ENCODE measurements at places on chromosomes 2 and 18.

DNA sequence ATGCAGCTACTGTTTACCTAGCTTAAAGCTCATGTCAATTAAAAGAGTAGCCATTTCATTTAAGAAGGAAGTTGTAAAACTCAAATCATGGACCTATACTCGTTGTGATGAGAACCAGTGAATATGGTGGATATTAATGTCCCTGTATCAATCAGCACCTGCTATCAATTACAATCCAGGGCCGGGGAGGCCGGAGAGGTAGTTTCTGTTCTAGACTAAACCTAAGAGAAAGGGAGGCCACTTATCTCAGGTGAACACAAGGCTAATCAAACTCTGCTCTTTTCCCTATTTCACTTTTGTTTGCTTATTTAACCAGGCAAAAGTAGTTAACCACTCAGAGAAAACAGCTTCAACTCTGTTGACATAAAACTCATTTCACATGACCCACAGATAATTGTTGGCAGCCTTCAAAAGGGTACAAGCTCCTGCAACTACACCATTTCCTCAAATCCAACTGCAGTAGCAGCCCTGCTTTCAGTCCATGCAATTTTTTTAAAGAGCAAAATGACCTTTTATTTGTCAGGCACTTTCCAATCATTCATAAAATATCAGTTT is 27.8 kb upstream of the SLC9A2 start:
- H3K27ac ChIP-seq = no peak overlapping the region
- H3K4me1 ChIP-seq = no peaks in the 10 kb centered on the region
- H3K36me3 ChIP-seq = no peaks in the 10 kb centered on the region
- DNase-seq = no peak

GRCh38 chr18:25896956-25897355 is 193.5 kb downstream of the SS18 start:
- no peak for DNase-seq
- H3K36me3 ChIP-seq = no peaks in the 10 kb centered on the region
- no peak overlapping the region for H3K4me3 ChIP-seq
- H3K27me3 ChIP-seq = peaks cover 23% of the 10 kb centered on the region
- H3K4me1 ChIP-seq = no peaks in the 10 kb centered on the region
- no peak overlapping the region for H3K27ac ChIP-seq

GRCh38 chr2:119170504-119170903 is 12.0 kb upstream of the C1QL2 start:
- DNase-seq = no peak
- no peak overlapping the region for H3K4me3 ChIP-seq
- H3K4me1 ChIP-seq = no peaks in the 10 kb centered on the region
- H3K27ac ChIP-seq = no peak overlapping the region

DNA sequence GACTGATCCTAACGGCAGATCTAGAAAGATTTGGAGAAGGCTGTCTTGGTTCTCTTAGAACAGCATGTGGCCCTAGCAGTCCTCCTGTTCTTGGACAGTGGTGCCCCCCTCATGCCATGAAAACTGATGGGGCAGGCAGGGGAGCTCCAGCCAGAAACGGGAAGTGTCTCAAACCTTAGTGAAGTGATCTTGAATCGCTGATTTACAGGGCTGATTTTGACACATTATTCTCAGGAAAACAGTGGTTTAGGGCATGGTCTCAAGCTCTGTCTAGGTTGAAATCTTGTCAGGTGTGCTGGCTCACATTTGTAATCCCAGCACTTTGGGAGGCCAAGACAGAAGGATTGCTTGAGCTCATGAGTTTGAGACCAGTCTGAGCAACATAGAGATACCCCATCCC is 37.8 kb downstream of the SRSF7 start:
- peaks cover 82% of the 10 kb centered on the region for H3K36me3 ChIP-seq
- H3K4me3 ChIP-seq = no peak overlapping the region
- peak overlapping the region; percentile 85 for H3K27ac ChIP-seq
- peaks cover 73% of the 10 kb centered on the region for H3K4me1 ChIP-seq
- no peak for DNase-seq
- no peaks in the 10 kb centered on the region for H3K27me3 ChIP-seq

DNA sequence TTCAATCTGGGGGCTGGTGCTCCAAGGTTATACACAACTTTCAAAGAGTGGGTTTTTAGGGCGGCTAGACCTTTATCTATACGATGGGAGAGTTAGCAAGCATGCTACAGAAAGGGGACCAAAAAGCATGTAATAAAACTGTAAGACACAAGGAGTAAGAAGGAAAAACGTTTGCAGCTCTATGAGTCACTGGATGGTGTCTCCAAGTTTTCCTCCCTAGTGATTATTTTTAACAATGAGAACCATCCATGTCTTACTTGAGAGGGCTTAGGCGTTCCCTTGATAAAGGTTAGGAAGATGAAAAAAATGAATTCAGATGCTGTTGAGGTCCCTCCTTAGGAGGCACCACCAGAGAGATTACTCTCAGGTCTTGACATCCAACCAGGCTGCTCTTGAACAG is 75.9 kb downstream of the HRH4 start:
- H3K27me3 ChIP-seq = peaks cover 29% of the 10 kb centered on the region
- DNase-seq = no peak
- H3K4me1 ChIP-seq = no peaks in the 10 kb centered on the region

- H3K27ac ChIP-seq = no peak overlapping the region
- peaks cover 3% of the 10 kb centered on the region for H3K4me1 ChIP-seq
- peaks cover 28% of the 10 kb centered on the region for H3K36me3 ChIP-seq
- no peaks in the 10 kb centered on the region for H3K27me3 ChIP-seq
- H3K4me3 ChIP-seq = no peak overlapping the region
Measured at GRCh38 chr2:15435474-15435873, 125.7 kb downstream of the NBAS start.

DNA sequence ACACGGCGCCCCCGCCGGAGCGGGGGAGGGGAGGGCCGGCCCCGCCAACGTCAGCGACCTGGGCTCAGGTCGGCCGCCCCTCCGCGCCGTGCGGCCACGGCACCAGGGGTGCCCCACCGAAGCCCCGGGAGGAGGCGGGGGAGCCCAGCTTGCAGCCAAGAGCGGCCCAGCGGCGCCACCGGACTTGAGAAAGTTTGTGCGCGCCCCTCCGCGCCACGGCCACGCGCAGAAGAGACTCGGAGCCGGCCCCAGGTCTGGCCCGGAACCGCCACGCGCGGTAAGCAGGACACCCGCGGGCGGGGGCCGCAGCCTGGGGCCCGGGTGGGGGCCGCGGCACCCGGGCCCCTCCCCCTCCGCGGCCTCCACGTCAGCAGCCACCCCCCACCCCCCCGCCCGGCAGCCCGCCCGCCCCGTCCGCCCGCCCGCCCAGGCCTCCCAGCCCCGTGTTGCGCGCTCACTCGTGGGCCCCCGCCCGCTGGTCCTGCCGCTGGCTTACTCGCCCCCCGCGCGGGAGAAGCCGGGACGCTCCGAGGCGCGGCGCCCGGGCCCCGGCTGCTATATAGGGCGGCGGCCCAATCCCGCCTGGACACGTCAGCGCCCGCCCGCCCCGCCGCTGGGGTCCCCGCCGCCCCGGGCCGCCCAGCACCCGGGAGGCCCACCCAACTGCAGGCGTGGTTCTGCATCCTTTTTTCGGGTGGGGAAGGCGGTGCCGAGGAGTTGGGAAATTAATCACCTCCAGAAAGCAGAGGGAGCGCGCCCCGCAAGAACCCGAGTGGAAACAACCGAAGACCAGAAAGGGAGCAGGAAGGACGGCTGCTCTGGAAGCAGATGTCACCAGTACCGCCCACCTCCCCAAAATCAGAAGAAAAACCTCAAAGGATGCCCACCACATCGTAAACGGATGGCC is 42.9 kb downstream of the HDLBP start:
- H3K4me3 ChIP-seq = peak overlapping the region; percentile 77
- H3K4me1 ChIP-seq = peaks cover 48% of the 10 kb centered on the region
- peak overlapping the region; percentile 49 for H3K27ac ChIP-seq
- peaks cover 51% of the 10 kb centered on the region for H3K36me3 ChIP-seq
- no peaks in the 10 kb centered on the region for H3K27me3 ChIP-seq

GRCh38 chr2:197196541-197197180 is 113.9 kb downstream of the ANKRD44 start:
- peaks cover 14% of the 10 kb centered on the region for H3K36me3 ChIP-seq
- peak overlapping the region; percentile 97 for H3K27ac ChIP-seq
- no peaks in the 10 kb centered on the region for H3K27me3 ChIP-seq

GRCh38 chr18:12023375-12023774 is 42.1 kb downstream of the IMPA2 start:
- H3K27me3 ChIP-seq = no peaks in the 10 kb centered on the region
- no peaks in the 10 kb centered on the region for H3K4me1 ChIP-seq
- DNase-seq = no peak
- no peak overlapping the region for H3K27ac ChIP-seq
- H3K36me3 ChIP-seq = no peaks in the 10 kb centered on the region

- no peaks in the 10 kb centered on the region for H3K36me3 ChIP-seq
- H3K27me3 ChIP-seq = peaks cover 31% of the 10 kb centered on the region
- H3K4me1 ChIP-seq = peaks cover 3% of the 10 kb centered on the region
Measured at GRCh38 chr2:12767541-12767940, 50.8 kb downstream of the TRIB2 start.

DNA sequence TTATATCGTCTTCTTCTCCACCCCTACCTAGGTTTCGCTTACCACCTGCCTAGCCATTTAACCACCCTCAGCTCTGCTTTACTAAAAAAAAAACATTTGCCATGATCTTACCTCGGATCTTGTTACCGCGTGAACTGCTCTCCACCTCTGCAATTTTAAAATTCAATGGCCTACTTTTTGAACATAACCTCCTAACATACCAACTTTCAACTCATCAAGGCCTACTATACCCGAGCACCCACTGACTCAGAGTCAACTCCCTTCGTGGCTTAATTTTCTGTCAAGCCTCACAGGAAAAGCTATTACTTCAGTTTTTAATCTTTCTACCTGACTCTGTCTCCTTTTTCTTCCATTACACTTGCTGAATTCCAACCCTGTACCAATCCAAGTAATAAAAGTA is 55.7 kb downstream of the ATAD2B start:
- no peak overlapping the region for H3K4me3 ChIP-seq
- no peak for DNase-seq
- H3K27ac ChIP-seq = peak overlapping the region; percentile 20
- peaks cover 68% of the 10 kb centered on the region for H3K36me3 ChIP-seq

DNA sequence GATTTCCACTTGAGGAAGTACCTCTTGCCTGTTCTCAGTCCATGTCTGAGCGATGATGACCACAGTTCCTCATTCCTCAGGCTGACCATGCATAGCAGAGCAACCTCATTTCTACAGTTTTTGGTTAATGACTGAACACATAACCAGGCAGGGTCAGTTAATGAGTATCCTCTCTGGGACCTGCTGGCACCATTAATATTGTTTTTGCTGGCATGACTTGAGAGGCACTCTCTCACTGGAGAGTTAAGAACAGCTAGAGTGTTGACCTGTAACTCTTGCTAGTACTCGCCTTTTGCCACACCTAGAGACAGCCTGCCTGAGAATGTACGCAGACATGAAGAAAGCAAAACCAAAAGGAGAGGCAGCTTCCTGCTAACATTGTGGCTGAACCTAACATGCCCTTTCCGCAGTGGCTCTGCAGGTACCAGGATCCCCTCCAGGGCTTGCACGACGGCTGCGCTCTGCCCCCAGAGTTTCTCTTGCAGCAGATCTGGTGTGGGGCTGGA is 23.9 kb downstream of the PECR start:
- H3K36me3 ChIP-seq = peaks cover 24% of the 10 kb centered on the region
- peak overlapping the region; percentile 70 for H3K4me3 ChIP-seq
- DNase-seq = peak; percentile 69
- peak overlapping the region; percentile 89 for H3K27ac ChIP-seq
- H3K27me3 ChIP-seq = no peaks in the 10 kb centered on the region

- no peak overlapping the region for H3K27ac ChIP-seq
- H3K27me3 ChIP-seq = no peaks in the 10 kb centered on the region
- no peak overlapping the region for H3K4me3 ChIP-seq
- no peaks in the 10 kb centered on the region for H3K36me3 ChIP-seq
- H3K4me1 ChIP-seq = peaks cover 27% of the 10 kb centered on the region
- no peak for DNase-seq
Measured at GRCh38 chr18:5311301-5311989, 15.9 kb upstream of the ZBTB14 start.

DNA sequence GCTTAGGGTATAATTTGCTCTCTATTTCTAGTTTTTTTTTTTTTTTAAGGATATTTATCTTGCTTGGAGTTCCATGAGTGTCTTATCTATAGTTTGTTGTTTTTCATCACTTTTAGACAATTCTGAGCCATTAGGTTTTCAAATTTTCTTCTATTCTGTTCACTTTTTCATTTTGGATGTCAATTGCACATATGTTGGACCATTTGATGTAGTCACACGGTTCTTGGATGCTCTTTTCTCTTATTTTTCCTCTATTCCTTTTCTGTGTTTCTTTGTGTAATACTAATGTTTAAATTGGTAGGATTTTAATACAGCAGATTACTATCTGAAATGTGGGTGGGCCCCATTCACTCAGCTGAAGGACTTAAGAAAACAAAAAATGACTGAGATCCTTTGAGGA is 292.6 kb downstream of the CALCRL start:
- no peaks in the 10 kb centered on the region for H3K27me3 ChIP-seq
- H3K4me3 ChIP-seq = no peak overlapping the region
- no peaks in the 10 kb centered on the region for H3K4me1 ChIP-seq
- H3K27ac ChIP-seq = no peak overlapping the region

GRCh38 chr2:143582046-143582747 is 453.0 kb downstream of the ARHGAP15 start:
- H3K27ac ChIP-seq = no peak overlapping the region
- peaks cover 43% of the 10 kb centered on the region for H3K4me1 ChIP-seq
- no peaks in the 10 kb centered on the region for H3K27me3 ChIP-seq
- no peak for DNase-seq
- peaks cover 57% of the 10 kb centered on the region for H3K36me3 ChIP-seq
- peak overlapping the region; percentile 7 for H3K4me3 ChIP-seq

GRCh38 chr2:234556848-234557573 is 60.1 kb upstream of the ARL4C start:
- peaks cover 5% of the 10 kb centered on the region for H3K27me3 ChIP-seq
- H3K4me1 ChIP-seq = no peaks in the 10 kb centered on the region
- no peaks in the 10 kb centered on the region for H3K36me3 ChIP-seq

GRCh38 chr18:46062781-46063180 is 9.3 kb downstream of the PSTPIP2 start:
- H3K27me3 ChIP-seq = no peaks in the 10 kb centered on the region
- H3K27ac ChIP-seq = no peak overlapping the region
- DNase-seq = no peak
- no peak overlapping the region for H3K4me3 ChIP-seq
- H3K4me1 ChIP-seq = peaks cover 21% of the 10 kb centered on the region

DNA sequence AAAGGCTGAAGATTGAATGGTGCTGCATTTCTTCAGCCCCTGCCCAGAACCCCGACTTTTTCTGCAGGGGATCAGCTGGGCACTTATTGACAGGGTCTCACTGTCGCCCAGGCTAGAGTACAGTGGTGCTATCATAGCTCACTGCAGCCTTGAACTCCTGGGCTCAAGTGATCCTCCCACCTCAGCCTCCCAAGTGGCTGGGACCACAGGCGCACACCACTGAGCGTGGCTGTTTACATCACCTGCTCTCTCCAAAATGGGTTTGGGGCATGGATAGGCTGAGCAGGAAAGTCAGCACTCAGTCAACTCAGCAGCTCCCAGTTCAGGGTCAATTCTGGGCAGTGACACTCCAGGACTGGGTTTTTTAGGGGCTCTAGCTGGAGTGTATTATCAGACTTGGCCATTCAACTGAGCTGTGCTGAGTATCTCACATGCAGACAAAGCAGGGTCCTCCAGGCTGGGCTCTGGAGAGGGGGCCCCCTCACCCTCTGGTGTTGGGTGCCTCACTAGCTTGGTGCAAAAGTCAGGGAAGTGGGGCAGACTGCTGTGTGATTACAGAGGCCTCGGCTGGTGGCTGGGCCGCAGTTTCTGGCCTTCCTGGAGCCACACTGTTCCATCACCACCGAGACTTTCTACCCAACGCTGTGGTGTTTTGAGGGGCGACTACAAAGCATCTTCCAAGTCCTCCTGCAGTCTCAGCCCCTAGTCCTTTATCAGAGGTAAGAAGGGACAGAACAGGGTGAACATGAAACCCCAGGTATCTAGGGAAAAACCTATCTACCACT is 4.5 kb downstream of the ABHD1 start:
- H3K27ac ChIP-seq = no peak overlapping the region
- no peaks in the 10 kb centered on the region for H3K27me3 ChIP-seq

GRCh38 chr2:2243666-2244065 is 87.4 kb downstream of the MYT1L start:
- peaks cover 12% of the 10 kb centered on the region for H3K27me3 ChIP-seq
- H3K27ac ChIP-seq = no peak overlapping the region
- no peak overlapping the region for H3K4me3 ChIP-seq

Measured in activated T-cell treated with anti-CD3 and anti-CD28 coated beads, Interleukin-2, amount 50 U/mL, for 24 hours (primary cell).